ENCODE measurements at places on chromosomes 3 and 15.

DNA sequence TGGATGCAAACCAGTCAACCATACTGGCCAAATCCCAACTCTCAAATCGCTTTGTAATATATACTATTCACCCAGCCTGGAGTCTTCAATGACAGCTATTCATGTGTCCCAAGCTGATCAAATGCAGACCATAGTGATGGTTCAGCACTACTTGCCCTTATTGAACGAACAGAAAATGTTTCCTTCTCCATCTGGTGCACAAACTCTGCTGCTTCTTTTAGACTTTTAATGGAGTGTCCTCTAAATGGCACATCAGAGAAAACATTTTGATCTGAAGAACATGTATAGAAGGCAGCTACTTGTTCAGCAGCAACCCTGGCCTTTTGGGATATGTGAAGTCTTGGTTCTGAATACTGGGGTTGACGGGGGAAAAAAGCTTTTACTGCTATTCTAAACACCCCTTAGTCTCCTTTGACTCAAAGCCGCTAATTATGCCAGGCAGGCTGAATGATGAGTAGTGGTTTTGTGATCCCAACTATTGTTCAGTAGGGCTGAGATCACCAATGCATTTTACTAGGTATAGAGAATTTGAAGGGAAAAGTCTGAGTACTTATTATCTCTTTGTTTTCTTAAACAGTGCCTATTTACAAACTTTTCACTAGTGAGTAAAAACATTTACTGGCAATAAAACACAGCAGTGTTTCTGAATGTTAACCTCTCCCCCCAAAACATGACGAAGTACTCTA is 781.2 kb downstream of the ROBO1 start:
- H3K27me3 ChIP-seq, result no peaks in the 10 kb centered on the region
- no peak overlapping the region for H3K27ac ChIP-seq

DNA sequence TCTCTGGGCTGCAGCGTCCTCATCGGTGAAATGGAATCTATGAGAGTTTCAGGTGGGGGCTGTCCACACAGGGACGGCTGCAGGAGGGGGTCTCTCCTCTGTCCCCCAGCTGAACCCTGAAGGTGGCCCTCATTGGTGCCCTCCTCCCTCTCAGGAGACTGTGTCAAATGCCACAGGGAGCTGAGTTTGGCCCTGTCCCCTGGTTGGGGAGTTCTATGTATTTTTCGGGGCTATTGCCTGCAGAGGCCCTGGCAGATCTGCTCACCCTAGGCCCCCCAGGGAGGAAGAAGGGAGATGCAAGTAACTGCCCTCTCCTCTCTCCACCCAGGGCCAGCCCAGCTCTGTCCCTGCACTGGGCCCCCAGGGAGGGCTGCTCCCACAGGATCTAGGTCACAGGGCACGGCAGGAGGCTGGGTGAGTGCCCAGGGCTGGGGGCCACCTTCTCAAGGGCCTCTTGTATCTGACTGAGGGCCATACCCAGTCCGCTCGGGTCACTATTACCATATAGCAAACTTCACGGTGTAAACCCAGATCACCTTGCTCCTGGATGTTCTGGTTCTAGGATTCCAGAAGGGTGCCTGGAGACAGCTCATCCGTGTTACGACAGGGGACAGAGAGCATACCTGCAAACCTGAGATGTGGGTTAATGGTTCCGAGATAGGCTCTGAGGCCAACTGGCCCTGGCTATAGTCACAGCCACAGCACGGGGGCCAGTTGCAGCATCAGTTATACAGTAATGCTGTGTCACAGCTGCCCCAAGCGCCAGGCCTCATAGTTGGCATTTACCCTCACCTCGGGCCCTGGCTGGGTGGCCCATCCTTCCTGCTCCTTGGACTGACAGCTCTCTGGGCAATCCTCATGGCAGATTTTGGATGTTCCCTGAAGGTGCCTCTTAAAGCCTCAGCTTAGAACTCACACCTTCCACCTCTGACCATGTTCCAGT is 102.4 kb upstream of the PRR23E start:
- DNase-seq, result peak; percentile 67
- no peaks in the 10 kb centered on the region for H3K36me3 ChIP-seq
- H3K27me3 ChIP-seq, result no peaks in the 10 kb centered on the region
- no peak overlapping the region for H3K27ac ChIP-seq
- H3K4me3 ChIP-seq, result no peak overlapping the region

DNA sequence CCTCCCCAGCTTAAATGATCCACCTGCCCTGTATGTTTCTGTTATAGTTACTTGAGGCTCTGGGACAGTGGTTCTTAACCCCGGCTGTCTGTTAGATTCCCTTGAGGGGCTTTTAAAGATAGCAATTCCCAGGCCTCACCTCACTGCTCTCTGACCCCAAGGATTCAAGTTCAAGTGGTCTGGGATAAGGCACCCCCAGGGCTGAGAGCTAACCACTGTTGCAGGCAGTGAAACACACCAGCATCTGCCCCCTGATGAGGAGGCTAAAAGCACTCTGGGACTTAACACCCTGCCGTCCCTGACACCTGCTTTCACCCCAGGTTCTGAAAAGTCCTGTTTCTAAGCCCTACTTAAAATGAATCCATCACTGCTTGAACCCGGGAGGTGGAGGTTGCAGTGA is 103.7 kb downstream of the LRRK1 start:
- no peak for DNase-seq
- H3K4me3 ChIP-seq, result no peak overlapping the region
- H3K27ac ChIP-seq, result peak overlapping the region; percentile 11
- H3K27me3 ChIP-seq, result no peaks in the 10 kb centered on the region
- peaks cover 23% of the 10 kb centered on the region for H3K36me3 ChIP-seq
- H3K4me1 ChIP-seq, result peaks cover 8% of the 10 kb centered on the region

GRCh38 chr15:60932051-60932915 is 296.8 kb downstream of the RORA start:
- no peak for DNase-seq
- no peaks in the 10 kb centered on the region for H3K4me1 ChIP-seq
- no peaks in the 10 kb centered on the region for H3K36me3 ChIP-seq
- no peak overlapping the region for H3K4me3 ChIP-seq

Data from spleen (tissue), 13 donors.